ENCODE measurements at places on chromosomes 4 and X.

DNA sequence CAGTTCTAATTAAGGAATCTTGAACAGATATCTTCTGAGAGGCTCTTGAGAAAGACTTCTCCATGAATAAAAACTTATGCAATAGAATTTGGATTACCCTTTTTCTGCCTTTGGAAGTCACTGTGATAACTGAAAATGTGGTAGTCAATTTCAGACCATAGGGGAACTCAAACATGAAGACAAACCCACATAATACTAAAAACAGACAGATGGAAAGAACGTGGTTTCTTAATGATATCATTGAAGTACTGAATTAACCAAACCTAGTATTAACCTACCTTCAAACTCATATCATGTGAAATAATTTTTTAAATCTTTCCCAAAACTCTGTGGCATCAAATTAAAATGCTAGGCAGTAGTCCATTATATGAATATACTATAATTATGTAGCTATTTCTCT is 153.5 kb downstream of the CAMK2D start:
- DNase-seq = no peak

GRCh38 chrX:154797006-154797405 is 8.3 kb downstream of the MPP1 start:
- peak; percentile 6 for DNase-seq

DNA sequence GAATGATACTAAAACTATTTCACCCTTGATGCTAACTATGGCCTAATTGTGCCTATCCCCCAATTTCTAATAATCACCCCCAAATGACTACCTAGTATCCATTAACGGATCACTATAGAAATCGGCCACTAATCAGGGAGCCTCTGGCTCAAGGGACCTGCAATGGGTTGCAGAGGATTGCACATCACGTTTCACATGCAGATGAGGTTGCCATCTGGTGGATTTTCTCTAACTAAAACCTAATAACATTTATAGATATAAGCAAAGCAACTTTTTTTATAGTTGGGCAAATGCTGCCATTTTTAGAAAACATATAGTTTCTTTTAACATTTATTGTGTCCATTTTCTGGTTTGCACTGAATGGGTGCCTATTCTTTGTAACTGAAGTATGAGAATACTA is 28.3 kb upstream of the ALG13 start:
- DNase-seq = peak; percentile 1

GRCh38 chrX:11941571-11941970 is 183.5 kb downstream of the MSL3 start:
- DNase-seq = no peak

GRCh38 chrX:40474205-40474626 is 106.6 kb upstream of the ATP6AP2 start:
- peak; percentile 7 for DNase-seq

DNA sequence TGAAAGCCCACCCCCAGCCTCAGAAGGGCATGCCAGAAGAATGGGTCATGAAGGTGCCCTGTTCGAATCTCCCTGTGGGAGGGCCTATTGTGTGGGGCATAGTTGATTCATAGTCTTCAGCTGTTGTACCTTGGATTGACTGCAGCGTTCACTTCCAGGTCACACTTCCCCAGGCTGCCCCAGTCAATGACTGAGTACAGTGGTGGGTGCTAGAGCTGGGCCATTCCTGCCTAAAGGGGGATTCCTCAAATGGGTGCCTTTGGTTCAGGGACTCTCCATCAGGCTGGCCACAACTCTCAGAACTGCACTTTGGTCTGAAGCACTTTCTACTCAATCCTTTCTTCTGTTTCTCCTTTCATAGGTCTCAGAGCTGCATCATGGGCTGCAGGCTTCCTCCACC is 35.0 kb upstream of the RASGEF1B start:
- no peak for DNase-seq

DNA sequence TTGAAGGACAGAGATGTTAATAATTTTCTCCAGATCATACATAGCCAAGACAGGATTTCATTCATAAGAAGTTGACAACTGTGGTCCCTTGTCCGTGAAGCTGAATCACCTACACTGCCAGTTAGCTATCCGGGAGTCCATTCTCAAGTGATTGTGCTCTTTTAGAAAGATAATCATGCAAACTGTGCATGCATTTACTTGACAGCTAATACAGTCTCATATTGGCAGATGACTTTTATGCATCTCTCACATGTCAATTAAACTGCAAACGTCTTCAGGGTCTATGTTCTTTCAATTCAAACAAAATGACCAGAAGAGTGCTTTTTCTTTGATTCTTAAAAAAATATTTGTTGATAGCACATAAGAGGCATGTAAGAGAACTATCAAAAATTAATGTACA is 1572.9 kb downstream of the C4orf33 start:
- DNase-seq = no peak

DNA sequence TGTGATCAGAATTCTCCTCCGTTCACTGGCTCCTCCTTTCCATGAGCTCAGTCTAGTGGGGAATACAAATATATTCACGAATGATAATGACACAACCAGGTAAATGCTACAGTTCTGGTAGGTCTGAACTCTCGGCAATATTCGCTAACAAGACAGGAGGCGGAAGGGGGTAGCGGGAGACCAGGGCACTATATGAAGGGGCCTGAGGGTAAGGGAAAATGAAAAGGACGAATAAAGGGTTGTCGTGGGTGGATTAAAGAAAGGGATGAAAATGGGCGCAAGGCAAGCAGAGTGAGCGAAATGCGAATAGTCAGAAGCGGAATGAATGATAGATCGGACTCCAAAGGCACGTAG is 743 bp downstream of the NKAP start:
- DNase-seq = no peak

GRCh38 chrX:275476-275966 is 5.7 kb upstream of the PLCXD1 start:
- no peak for DNase-seq

- DNase-seq = no peak
Observed at GRCh38 chr4:42637867-42638266, 19.0 kb downstream of the ATP8A1 start.

- no peak for DNase-seq
Observed at GRCh38 chr4:140568507-140569306, at the start of gene UCP1. Gene UCP1, minus strand, starts transcription at chr4:140568961. Its CDS starts 232 bp downstream, at chr4:140568729.

GRCh38 chr4:31134720-31135119 is 414.6 kb downstream of the PCDH7 start:
- no peak for DNase-seq

GRCh38 chr4:1310031-1310795 is 20.5 kb downstream of the MAEA start:
- DNase-seq = no peak

GRCh38 chrX:66012094-66012534 is 27.8 kb downstream of the VSIG4 start:
- DNase-seq = no peak

DNA sequence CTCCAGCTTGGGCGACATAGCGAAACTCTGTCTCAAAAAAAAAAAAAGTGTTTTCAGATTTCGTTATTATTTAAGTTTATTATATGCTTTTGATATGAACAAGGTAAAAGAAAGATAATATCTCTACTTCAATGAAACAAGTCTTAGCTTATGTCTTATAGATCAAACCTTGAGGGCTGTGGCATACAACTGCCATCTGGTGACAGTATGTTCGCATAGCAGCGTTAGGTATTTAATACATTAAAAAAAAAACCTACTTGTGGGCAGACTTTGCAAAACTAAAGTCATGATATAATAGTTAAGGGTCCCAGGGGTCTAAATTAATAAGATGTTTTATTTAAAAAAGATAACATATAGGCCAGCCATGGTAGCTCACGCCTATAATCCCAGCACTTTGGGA is 161.2 kb upstream of the AMOT start:
- DNase-seq = no peak

DNA sequence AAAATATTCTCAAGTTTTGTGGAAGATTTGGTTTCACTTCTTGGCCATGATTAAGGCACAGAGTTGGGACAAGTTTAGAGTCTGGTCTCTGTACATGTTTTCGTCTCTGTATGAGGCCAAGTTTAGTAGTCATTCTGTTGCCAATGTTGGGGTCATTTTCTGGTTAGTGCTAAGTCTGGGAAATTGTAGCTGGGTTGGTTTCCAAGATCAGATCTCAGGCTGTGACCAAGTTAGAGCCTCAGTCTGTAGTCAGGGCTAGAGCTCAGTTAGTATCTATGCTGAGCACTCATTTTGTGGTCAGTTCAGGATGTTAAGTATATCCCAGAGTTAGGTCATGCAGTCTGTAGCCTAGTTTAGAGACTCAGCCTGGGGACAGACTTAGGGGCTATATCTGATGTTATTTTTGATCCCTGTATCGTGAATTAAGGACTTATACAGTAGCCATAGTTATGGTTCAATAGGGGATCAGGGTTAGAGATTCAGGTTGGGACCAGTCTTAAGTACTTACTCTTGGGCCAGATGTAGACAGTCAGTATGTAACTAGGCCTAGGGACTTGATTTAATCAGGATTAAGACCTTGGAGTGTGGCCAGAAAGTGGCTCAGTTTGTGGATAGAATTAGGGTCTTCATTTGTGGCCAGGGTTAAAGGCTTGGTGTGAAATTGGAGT is 6.6 kb upstream of the ENOX2 start:
- DNase-seq = no peak

- DNase-seq = peak; percentile 51
Observed at GRCh38 chrX:3651277-3651676, 62.2 kb downstream of the PRKX start.

DNA sequence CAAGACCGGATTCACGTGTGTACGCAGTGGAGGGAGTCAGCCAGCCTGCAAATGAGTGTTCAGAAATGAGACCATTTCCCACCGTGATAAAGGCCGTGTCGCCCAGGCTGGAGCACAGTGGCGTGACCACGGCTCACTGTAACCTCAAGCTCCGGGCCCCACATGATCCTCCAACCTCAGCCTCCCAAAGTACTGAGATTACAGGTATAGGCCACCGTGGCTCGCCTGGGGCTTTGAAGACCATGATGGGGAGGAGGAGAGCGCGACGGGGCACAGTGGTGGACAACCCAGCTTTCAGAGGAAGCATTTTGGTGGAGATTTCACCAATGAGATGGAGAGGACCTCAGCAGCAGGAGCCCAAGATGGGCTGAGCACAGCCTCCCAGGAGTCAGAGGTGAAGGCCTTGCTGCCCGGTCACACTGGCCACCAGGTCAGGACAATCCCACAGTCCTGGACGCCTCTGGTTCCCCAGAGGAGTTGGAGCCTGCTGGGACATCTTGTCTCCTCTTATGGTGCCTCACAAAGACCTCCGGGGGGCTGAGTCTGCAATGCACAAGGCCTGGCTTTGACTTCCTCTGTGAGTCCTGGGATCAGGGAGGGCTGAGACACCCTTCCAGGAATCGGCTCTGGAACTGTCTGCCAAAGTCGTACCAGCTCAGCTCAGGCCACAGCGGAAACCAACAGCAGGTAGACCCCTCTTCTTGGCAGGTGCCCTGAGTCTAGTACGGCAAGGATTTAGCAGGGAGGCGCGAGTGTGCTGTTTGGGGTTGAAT is 22.4 kb upstream of the MXD4 start:
- DNase-seq = no peak

DNA sequence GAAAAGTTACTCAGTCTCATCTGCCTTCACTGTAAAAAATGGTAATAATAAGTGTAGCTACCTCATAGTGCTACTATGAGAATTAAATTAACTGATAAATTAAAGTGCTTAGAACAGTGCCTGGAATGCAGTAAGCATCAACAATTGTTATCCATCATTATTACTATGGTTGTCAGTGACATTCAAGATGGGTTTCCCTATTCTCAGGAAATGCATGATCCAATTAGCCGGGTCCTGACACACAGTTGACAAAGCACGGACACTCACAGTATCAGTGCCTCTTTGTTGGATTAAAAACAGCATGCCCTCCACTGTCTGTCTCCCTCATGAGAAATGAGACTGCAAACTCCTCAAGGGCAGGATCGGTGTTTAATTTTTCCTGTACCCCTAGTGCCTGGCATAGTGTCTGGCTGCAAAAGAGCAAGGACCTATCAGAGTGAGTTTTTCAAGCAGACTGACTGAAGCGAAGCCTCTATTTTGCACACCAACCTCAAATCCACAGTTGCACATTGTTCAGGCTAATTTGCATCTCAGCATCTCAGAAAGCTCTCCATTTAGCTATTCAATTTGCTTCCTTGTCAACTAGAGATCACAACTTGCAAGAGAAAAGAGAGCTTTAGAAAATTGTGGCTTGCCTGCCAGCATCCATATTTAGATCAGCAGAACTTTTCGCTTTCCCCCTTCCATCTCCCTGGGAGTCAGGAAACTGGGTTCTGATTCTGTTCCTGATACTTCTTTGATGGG is 122.9 kb downstream of the LDB2 start:
- DNase-seq = no peak

- no peak for DNase-seq
Observed at GRCh38 chrX:107979534-107979933, 2.6 kb downstream of the TEX13B start.

GRCh38 chr4:77367638-77368037 is 210.6 kb downstream of the CCNG2 start:
- DNase-seq = no peak

DNA sequence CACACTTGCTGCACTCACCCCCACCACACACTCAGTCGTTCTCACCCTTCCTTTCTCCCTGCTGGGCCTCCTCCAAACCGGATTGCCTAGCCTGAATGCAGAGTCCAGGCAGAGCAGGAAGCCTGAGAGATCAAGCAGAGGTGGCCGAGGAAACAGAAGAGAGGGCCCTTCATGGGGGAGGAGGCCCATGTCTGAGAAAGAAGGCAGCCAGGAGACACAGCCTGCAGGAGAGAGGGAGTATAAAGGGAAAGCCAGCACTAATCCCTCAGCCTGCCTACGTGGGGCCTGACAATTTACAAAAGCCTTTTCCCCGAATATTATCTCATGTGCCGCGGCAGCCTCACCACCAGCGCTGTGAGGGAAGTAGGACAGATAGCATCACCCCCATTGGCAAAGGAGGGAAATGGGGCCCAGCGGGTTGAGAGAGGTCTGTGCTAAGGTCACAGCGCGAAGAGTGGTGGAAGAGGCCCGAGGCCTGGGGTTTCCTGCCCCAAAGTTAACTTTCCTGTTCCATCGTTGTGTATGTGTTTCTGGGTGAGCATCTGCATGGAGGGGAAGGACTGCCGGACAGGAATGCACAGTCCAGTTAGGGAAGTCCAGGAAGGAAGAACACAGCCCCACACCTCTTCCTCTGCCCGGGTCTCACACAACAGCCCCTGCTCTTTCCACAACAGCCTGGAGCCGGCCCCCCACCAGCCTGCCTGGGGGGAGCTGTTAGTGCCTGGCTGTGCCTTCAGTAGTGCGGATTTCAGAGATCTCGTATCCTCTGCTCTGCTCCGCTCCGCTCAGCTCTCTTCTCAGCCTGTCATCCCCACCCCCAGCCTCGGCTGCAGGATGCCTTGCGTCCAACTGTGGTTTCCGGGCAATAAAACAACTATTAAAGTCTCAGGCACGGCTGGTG is 50.9 kb upstream of the BCOR start:
- DNase-seq = no peak

- DNase-seq = no peak
Observed at GRCh38 chr4:78880874-78881492, 58.3 kb downstream of the PAQR3 start.
